ENCODE measurements at places on chromosomes 7 and 10. TPM values are rescaled to one million over a fixed set of nuclear protein-coding genes. Genes with fewer than 3 reads are reported as not detected.

The CDHR1 gene
- 0.14 TPM for total RNA-seq

The CYP3A4 gene
- not detected for total RNA-seq

The ODAD2 gene
- 4.4 TPM for total RNA-seq

The OR2A14 gene
- total RNA-seq = not detected

The TWNK gene
- 10.9 TPM for total RNA-seq

The OPALIN gene
- not detected for total RNA-seq

The NUTM2B gene
- 0.86 TPM for total RNA-seq

The HMX2 gene
- not detected for total RNA-seq

The GPR26 gene
- not detected for total RNA-seq

The RSU1 gene
- total RNA-seq = 91.9 TPM

The UPF2 gene
- total RNA-seq = 27.7 TPM

The TMEM176A gene
- total RNA-seq = not detected

The C10orf53 gene
- not detected for total RNA-seq

The ANKRD26 gene
- total RNA-seq = 7.2 TPM

The ITIH5 gene
- not detected for total RNA-seq

The HGF gene
- total RNA-seq = 0.35 TPM

The VPS26A gene
- total RNA-seq = 60.3 TPM

The CDNF gene
- total RNA-seq = 0.99 TPM

The OR2A5 gene
- not detected for total RNA-seq

The PKD2L1 gene
- not detected for total RNA-seq

The C10orf62 gene
- total RNA-seq = not detected

The RTKN2 gene
- total RNA-seq = 4.8 TPM

The TSPAN14 gene
- 242 TPM for total RNA-seq

The MMP21 gene
- total RNA-seq = not detected

The PYROXD2 gene
- total RNA-seq = 7.0 TPM

The GBX1 gene
- total RNA-seq = not detected

The SPDYE6 gene
- total RNA-seq = not detected

The ATRNL1 gene
- not detected for total RNA-seq

The CALU gene
- 257 TPM for total RNA-seq

The PTPRN2 gene
- total RNA-seq = 0.51 TPM

The PRF1 gene
- not detected for total RNA-seq
